ENCODE measurements at places on chromosomes 1 and 21. TPM values are rescaled to one million over a fixed set of nuclear protein-coding genes. Genes with fewer than 3 reads are reported as not detected.

Gene GBP7
- 0.15 TPM for total RNA-seq

Gene PROK1
- total RNA-seq: not detected

Gene S100A12
- total RNA-seq: not detected

Gene RPS27
- total RNA-seq: 2,022 TPM

Gene SIM2
- total RNA-seq: 0.55 TPM

Gene LIN28A
- total RNA-seq: not detected

Gene LPAR3
- total RNA-seq: 1.7 TPM

Gene MFSD2A
- total RNA-seq: 2.5 TPM

Gene THEM5
- not detected for total RNA-seq

Gene HAO2
- total RNA-seq: not detected

Gene GLMN
- total RNA-seq: 18.7 TPM

Gene ADAMTSL4
- 1.4 TPM for total RNA-seq

Gene PGLYRP4
- total RNA-seq: not detected

DNA sequence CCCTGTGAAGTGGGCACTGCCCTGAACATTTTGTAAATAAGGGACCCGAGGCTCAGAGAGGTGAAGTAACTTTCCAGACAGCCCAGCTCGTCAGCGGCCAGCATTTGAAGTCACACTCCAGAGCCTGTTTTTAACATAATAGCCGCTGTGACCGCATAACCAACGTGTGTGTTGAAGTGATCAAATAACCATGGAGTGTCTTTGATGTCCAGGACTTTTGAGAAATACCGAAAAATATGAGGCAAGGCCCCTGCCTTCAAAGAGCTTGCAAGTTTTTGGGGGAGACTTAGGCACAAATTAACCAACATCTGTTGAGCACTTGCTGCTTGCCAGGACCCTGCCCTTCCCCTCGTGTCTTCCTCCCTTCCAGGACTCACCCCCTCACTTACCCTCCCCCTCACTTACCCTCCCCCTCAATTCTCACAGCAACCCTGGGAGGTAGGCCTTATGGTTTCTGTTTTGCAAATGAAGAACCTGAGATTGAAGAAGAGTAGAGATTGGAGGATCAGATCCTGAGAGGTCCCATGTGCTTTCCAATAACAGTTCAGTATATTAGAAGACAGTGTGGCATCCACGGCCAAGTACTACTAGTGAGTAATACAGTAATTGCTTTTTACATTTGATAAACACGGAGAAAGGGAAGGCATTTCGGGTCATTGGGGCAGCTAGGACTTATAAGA is 1.3 kb upstream of the SLC16A1 start:
- DNase-seq: peak; percentile 66

DNA sequence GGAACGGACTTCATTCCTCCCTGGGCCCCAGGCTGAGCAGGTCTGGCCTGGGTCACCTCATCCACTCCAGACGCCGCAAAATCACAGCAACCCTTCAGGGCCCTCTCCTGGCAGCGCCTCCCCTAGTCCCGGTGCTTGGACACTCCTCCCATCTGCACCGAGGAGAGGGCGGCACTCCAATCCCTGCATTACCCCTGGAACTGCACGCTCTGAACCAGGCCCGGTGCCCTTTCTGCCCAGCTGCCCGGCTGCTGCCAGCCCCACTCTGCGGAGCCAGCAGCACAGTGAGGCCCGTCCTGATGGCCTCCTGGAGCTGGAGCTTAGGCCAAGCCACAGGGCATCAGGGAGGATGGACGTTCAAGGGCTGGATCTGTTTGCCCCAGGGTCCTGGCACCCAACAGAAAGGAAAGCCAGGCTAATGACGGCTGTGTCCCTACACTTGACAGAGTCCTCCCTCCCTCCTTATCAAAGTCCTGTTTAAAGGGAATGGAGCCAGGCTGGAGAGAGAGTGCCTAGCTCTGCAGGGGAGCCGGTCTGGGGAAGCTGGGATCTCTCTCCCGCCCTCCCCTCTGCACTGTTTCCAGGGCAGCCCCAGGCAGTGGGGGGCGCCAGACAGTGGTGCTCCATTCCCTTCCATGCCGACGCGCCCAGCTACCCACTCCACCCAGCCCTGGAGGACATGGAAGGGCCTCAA is 12.7 kb downstream of the COL6A2 start:
- DNase-seq: peak; percentile 5

GRCh38 chr1:29062157-29062942 is 61.4 kb downstream of the TMEM200B start:
- no peak for DNase-seq

GRCh38 chr1:2050793-2051682 is 827 bp downstream of the PRKCZ start:
- DNase-seq: no peak

DNA sequence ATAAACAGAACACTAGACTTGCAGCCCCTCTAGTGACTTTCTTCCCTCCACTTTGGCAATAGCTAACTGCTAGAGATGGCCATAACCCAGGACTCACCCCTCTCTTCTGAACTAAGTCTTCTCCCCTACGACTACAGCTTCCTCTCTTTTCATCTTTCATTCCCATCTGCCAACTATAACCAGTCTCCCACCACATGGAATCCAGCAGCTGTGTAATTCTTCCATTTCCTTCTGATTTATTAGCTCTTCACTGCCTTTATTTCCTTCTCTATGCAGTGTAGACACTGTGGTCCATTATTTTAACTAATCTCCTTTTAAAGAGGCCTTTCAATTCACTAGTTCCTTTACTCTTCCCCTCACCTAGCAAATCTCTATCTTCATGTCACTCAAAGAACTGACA is 13.4 kb upstream of the KCNK1 start:
- DNase-seq: no peak

- DNase-seq: no peak
Observed at GRCh38 chr1:57272150-57272549, 151.7 kb downstream of the DAB1 start.

- DNase-seq: no peak
Observed at GRCh38 chr21:29175408-29176134, 45.1 kb downstream of the MAP3K7CL start.

GRCh38 chr1:171794085-171794484 is 12.6 kb downstream of the METTL13 start:
- peak; percentile 70 for DNase-seq

DNA sequence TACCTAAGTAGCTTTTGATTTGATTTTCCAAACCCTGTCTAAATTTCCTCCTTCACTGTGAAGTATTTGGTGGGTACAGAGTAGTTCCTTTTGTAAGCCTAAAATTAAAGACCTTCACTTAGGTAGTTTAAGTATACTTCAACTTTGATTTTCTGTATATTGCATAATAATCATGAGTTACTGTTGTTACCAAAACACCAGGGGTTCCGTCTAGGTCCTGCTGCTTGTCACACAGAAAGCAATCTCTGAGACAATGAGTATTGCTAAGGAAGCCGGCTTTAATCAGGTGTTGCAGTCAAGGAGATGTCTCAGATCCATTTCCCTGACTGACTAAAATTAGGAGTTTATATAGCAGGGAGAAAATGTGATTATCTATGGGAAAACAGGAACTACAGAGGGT is 15.3 kb downstream of the RPS6KC1 start:
- DNase-seq: no peak

- no peak for DNase-seq
Observed at GRCh38 chr1:71295350-71295749, 214.5 kb upstream of the ZRANB2 start.

GRCh38 chr1:85311818-85312217 is 35.4 kb upstream of the BCL10 start:
- DNase-seq: no peak

- no peak for DNase-seq
Observed at GRCh38 chr1:38577385-38577784, 282.2 kb downstream of the RRAGC start.

GRCh38 chr1:215636258-215636965 is 69.3 kb downstream of the KCTD3 start:
- DNase-seq: no peak

GRCh38 chr1:147062956-147063355 is 109.3 kb downstream of the PRKAB2 start:
- no peak for DNase-seq

GRCh38 chr1:2021550-2021949 is 2.4 kb downstream of the GABRD start:
- DNase-seq: no peak

DNA sequence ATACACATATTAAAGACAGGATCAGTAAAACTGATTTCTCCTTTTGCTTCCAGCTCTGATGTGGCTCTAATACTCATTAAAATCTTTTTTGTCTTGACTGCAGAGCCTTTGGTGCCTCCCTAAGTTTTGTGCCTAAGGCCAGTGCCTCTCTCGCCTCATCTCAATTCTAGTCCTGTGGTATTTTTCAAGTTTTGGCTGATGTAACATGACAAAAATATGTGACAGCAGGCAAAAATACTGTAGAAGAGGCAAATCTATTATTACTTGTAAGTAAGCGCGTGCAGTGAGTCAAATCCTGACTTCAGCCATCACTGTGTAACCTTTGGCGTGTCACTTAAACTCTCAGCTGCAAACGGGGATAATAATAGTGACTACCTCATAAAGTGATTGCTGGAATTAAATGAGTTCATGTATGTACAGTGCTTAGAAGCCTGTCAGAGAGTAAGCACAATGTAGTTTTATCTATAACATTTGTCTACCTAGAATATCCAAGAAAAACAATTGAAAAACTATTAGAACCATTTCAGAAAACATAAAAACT is 74.0 kb downstream of the MAB21L3 start:
- DNase-seq: no peak

- DNase-seq: peak; percentile 85
Observed at GRCh38 chr1:206766251-206766856, 4.2 kb upstream of the IL19 start.

DNA sequence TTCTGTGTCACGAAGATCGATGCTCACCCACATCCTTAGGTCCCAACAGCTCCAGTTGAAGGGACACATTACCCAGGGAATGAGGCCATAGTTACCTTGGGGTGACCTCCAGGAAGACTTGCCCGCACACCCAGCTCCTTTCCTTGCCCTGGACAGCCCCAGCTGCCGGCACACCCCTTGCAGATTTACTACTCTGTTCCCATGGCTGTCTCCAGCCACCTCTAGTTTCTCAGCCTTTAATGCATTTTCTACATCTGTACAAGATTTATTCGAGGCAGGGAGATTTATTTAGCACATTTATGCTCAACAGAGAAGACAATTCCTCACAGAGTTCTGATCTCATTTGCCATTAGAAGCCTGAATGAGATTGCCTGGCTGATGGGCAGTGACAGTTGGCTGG is 36.7 kb downstream of the SYT2 start:
- DNase-seq: no peak

- no peak for DNase-seq
Observed at GRCh38 chr1:202689082-202689481, 21.2 kb downstream of the SYT2 start.

GRCh38 chr1:63622849-63623566 is 29.8 kb downstream of the PGM1 start:
- no peak for DNase-seq

GRCh38 chr21:18026359-18026758 is 207.2 kb upstream of the C21orf91 start:
- DNase-seq: no peak

- peak; percentile 66 for DNase-seq
Observed at GRCh38 chr1:58929671-58930325, 146.0 kb upstream of the JUN start.

Data from activated CD4-positive, alpha-beta memory T cell treated with anti-CD3 and anti-CD28 coated beads, Interleukin-2, amount 10 ng/mL, durations not matched to agents 7 days and 5 days (primary cell).